Fibroblast of skin of scalp (primary cell): ENCODE measurements at places on chromosomes 1 and 21.

DNA sequence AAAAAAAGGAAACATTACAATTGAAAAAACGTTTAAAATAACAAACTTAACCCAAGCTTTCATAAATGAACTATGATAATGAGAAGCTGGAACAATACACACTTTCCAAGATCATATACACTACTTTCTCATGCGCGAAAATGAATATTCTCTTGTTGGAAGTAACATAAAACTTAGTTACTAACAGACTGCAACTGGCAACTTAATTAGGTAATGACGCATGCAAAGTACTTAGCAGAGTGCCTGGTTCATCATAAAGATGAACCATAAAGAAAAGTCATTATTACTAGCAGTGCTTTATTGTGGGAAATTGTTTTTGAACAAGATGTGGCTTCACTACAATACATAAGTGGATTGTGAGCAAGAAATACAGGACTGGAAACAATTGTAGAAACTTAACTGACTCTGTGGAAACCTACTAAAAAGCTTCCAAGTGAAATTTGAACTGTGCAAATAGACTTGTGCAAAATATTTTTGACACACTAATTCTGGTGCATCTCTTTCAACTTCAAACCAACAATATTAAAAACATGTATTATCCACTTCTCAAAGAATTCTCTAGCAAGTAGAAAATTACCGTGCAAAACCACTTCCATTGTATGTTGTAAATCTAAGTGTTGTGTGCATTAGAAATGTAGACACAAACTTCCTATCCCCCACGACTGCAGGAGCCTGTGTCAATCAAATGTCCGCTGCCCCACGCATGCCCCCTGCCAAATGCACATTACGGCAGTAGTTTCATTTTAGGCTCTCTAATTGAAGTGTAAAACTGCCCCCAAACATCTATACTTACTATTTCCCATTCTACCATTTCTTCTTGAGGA is 2.0 kb downstream of the ARHGAP29 start:
- DNase-seq = no peak

DNA sequence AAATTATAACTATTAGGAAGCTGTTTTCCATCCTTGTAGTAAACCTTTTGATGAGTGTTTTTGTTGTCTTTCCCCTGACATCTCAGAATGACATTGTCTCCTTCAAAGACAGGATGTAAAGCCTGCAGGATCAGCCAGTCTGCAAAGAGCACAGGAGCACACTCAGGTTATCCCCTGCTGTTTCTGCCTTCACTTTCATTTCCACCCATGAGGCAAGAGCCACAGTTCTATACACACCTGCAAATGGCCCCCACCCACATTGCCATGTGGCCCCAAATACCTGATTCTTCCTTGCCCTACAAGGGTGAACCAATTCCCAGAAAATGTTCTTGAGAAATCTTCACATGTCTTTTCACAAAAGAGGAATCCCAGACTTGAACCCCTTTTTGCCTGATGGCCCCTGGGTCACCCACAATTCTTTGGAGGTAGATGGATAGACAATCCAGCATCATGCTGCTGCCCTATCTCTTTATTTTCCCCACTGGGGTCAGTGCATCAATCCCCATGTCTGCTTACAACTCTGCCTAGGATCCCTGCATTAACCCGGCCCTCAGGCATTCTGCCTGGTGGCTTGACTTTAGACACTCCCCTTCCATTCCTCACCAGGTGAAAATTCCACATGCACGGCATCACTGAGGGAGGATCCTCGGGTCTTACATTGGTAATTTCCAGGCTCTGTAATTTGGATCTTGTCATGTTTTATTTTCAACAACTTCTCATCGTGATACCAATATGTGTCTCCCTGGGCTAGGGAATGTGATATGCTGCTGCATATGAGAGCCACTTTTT is 2.6 kb downstream of the FCRL3 start:
- DNase-seq = no peak

GRCh38 chr1:30904191-30904961 is 4.2 kb downstream of the SDC3 start:
- no peak for DNase-seq

GRCh38 chr1:58779059-58779754 is 4.6 kb downstream of the JUN start:
- no peak for DNase-seq

- DNase-seq = no peak
Measured at GRCh38 chr1:33966346-33967141, 102.7 kb downstream of the HMGB4 start.
